ENCODE measurements at places on chromosomes 5 and 9.
A peak's percentile ranks its signal among the peaks of the same experiment; 100 is the strongest.

DNA sequence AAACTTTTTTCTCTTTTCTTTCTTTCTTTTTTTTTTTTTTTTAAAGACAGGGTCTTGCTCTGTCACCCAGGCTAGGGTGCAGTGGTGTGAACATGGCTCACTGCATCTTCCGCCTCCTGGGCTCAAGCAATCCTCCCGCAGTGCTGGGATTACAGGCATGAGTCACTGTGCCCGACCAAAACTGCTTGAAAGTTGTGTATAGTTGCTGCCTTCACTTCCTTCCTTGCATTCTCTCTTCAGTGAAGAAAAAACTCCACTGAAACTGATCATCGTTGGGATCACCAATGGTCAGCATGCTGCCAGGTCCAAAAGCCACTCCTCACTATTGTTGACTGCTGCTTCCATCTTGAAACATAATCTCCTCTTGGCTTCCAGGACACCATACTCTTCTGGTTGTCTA lies 66.6 kb upstream of the CTNNA1 start:
- DNase-seq = no peak

DNA sequence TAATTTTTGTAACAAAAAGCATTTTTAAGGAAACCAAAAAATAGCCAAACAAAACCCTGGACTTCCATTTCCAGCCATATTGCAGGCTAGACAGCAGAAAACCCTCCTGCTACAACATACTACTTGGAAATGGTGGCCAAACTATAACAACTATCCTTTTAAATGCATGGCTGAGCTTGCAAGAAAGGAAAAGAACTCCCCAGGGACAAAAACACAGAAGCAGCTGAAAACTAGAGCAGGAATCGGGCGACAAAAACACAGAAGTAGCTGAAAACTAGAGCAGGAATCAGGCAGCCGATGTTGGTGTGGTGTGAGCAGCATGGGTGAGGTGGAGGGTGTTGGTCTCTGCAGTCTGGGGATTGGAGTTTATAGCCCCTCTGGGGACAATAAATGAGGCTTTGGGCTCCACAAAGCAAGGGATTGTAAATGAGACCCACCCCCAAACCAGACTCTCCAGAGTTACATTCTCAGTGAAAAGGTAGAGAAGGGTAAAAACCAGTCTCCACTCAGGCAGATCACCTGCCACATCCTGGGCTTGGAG lies 95.2 kb downstream of the C9orf50 start:
- DNase-seq = no peak

- no peak for DNase-seq
These were observed 438.5 kb downstream of the MED10 start for GRCh38 chr5:5939759-5940370.

DNA sequence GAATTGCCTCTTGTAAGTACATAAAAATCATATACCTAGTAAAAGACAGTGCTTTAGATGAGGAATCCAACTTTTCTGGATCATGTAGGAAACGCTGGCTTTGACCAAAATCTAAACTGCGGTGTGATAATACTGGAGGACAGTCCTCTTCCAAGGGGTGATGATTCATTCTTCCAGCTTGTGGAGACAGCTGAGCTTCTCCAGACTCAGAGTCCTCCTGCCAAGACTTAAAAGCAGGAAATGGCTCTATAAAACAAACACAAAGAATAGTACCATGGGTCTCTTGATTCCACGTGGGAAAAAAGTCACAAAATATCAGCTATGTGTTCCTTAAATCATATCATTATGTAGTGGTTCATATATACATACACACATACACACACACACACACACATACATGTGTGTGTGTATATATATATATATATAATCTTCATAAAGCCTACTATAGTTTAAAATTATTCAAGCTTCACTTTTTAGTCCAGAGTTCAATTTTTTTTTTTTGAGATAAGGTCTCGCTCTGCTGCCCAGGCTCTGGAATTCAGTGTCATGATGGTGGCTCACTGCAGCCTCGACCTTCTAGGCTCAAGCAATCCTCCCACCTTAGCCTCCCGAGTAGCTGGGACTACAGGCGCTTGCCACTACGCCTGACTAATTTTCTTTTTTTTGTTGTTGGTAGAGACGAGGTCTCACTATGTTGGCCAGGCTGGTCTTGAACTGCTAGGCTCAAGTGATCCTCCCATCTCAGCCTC lies 65.0 kb downstream of the PKD2L2 start:
- DNase-seq = no peak

- no peak for DNase-seq
These were observed 48.2 kb upstream of the ZNF169 start for GRCh38 chr9:94210616-94211603.

DNA sequence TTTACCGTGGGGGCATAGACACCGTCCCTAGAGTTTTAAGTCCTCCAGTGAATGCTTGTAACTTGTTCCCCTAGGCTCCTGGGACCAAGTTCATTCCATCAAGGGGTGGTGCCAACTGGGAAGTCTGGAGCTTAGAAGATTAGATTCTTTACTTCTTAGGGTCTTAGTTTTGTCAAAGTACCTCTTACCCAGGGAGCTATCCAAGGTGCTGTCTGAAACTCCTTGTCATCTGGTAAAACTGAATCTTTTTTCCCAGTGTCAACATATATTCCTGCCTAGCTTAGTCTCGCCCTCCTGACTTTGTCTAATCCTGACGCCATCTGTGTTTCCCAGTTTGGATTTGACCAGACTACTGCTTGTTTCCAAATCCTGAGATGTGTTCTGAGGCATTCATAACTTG lies 41.6 kb downstream of the MAMDC2 start:
- no peak for DNase-seq

GRCh38 chr5:67971223-67971830 lies 244.2 kb upstream of the PIK3R1 start:
- no peak for DNase-seq

- no peak for DNase-seq
These were observed 113.4 kb downstream of the MVB12B start for GRCh38 chr9:126439883-126440653.

DNA sequence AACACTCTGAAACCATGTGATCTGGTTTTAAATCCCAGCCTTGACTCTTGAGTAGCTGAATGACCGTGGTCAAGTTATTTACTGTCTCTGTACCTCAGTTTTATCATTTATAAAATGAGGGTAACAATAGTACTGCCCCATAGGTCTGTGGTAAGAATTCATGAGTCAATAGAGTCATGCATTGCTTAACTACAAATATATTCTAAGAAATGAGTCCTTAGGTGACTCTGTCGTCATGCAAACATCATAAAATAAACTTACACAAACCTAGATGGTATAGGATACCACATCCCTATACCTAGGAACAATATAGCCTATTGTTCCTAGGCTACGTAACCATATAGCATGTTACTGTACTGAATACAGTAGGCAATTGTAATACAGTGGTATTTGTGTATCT lies 20.3 kb upstream of the ABCA1 start:
- DNase-seq = no peak

DNA sequence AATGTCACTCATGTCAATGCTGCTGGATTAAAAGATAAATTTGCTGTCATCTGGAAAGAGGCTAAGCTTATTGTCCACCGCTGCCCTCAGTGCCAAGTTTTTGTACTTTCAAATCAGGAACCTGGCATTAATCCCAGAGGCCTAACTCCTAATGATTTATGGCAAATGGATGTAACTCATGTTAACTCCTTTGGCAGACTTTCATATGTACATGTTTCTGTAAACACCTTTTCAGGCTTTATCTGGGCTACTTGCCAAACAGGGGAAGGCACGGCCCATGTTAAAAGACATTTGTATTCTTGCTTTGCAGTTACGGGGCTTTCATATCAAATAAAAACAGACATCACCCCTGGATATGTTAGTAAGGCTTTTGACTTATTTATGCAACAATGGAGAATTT lies 608.0 kb upstream of the ACO1 start:
- DNase-seq = no peak

GRCh38 chr5:124627815-124628595 lies 118.4 kb downstream of the ZNF608 start:
- no peak for DNase-seq

- DNase-seq = no peak
These were observed 19.6 kb upstream of the TOMM5 start for GRCh38 chr9:37611961-37612360.

GRCh38 chr9:78030296-78030552 lies 1.4 kb downstream of the GNAQ start:
- no peak for DNase-seq

- no peak for DNase-seq
These were observed 34.8 kb downstream of the THBS4 start for GRCh38 chr5:80069918-80070318.

DNA sequence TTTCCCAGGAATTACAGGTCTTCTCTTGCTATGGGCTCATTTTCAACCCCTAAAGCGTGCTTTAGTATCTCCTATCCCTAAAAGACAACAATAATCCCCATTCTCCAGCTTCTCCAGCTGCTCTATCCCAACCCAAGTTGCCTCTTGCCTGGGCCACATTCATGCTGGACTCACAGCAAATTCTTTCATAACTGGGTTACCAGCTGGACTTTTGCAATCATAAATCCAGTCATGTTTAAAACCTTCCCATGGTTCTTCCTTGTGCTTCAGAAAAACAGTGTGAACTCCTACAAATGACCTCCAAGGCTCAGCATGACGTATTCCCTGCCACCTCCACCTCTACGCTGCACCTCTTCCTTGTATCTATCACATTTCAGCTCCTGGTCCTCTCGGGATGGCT lies 346.9 kb downstream of the GADD45G start:
- DNase-seq = no peak

- DNase-seq = no peak
These were observed 112.2 kb downstream of the MRPL36 start for GRCh38 chr5:1687301-1687970.

DNA sequence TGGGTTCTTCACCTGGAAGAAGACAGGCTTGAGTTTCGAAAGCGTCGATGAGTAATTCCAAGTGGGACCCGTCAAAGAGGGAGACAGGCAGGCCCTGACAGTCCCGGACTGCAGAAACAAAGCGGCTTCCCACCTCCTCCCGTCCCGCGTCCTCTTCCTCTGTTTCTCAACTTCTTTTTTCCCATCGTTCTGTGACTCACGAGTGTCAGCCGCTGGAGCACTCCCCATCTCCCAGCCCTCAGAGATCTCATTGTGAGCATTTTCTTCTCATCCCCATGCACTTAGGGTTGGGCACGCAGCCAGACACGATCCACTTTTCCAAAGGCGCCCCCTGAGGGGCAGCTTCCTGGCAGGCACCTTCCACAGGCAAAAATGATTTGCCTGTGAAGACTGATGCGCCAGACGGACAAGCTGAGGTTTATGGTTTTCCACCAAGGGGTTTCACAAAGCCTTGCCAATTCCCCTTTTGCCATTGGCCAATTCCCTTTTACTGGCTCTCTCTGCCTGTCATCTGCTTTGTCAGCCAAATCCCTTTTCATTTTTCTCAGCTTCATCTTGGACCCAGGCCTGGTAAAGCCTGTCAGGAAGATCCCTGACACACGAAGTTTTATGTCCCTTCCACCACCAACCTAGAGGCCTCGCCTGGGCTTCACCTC lies 86.5 kb upstream of the ANKRD55 start:
- DNase-seq = no peak

GRCh38 chr9:109232449-109233237 lies 65.6 kb upstream of the FRRS1L start:
- DNase-seq = no peak

DNA sequence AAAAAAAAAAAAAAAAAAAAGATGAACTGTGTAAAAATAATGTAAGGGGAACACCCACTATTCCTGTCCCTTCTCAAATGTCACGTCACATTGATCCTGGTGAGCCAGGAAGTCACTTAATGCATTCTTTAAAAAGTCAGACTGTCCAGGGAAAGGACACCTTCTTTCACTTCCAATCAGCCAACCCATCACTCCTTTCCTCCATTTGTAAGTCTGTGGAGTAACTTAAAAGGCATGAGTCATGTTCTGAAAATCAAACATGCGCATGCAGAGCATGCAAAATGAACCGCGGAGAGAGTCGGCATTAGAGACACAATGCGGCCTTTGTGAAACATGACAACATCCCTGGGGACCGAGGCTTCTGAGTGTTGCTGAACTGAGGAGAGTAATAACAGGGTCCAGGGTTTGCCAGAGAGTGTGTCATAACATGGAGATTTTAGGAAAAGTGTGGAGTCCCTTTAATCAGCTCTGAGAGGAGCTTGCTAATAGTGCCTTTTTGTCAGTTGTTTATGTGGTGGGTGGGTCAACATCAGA lies 77.6 kb upstream of the SEMA6A start:
- DNase-seq = no peak

DNA sequence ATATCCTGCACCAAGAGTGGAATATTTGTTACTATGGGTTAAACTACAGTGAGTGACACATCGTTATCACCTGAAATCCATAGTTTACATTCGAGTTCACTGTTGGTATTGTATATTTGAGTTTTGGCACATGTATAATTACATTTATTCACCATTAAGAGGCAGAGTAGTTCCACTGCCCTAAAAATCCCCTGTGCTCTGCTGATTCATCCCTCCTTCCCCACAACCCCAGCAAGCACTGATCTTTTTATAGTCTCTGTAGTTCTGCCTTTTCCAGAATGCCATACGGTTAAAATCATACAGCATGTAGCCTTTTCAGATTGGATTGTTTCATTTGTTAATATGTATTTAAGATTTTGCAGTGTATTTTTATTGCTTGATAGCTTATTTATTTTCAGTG lies 495.2 kb downstream of the DIRAS2 start:
- DNase-seq = no peak

- DNase-seq = no peak
These were observed 40.1 kb downstream of the ALG2 start for GRCh38 chr9:99181621-99182020.

GRCh38 chr9:96327694-96328352 lies 25.8 kb upstream of the HSD17B3 start:
- peak; percentile 24 for DNase-seq

- no peak for DNase-seq
These were observed 335.6 kb upstream of the ITGA1 start for GRCh38 chr5:52452098-52452497.

GRCh38 chr5:33855396-33855795 lies 36.4 kb downstream of the ADAMTS12 start:
- DNase-seq = no peak

DNA sequence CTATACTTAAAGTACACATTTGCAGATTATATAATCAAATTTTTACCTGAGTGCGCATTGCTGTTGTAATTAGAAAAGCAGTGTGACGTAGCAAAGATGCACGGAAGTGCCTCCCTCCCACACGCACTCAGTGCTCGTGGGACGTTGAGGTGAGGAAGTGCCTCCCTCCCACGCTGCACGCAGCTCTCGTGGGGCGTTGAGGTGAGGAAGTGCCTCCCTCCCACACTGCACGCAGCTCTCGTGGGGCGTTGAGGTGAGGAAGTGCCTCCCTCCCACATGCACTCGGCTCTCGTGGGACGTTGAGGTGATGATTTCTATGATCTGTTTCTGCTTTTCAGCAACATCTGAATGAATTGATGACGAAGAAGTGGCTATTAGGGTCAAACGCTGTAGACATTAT lies 21.0 kb downstream of the EXOC3 start:
- peak; percentile 58 for DNase-seq

DNA sequence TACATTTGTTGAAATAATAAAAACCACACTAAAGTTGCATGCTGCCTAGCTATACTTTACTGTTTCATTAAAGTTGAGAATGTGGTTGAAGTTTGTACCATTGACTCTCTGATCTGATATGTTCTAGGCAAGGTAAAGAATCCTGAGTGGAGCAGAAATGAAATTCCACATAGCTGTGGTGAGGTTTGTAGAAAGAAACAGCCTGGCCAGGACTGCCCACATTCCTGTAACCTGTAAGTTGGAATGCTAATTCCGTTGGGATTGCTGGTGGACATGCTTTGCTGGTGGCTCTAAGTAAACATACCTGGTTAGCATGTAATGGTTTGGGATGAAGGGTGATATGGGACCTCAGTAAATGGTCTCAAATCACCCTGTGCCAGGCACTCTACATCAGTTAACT lies 16.8 kb downstream of the NFX1 start:
- DNase-seq = no peak

- DNase-seq = no peak
These were observed 10.4 kb downstream of the CD74 start for GRCh38 chr5:150402229-150402773.

All from stimulated activated CD4-positive, alpha-beta T cell treated with anti-CD3 and anti-CD28 coated beads, TNF-alpha, amount 100 ng/mL, for 4 hours (primary cell).